Activated naive CD4-positive, alpha-beta T cell treated with anti-CD3 and anti-CD28 coated beads for 36 hours (primary cell): ENCODE measurements at places on chromosomes 4 and X. TPM values are rescaled to one million over a fixed set of nuclear protein-coding genes. Genes with fewer than 3 reads are reported as not detected.
A peak's percentile ranks its signal among the peaks of the same experiment; 100 is the strongest.

DNA sequence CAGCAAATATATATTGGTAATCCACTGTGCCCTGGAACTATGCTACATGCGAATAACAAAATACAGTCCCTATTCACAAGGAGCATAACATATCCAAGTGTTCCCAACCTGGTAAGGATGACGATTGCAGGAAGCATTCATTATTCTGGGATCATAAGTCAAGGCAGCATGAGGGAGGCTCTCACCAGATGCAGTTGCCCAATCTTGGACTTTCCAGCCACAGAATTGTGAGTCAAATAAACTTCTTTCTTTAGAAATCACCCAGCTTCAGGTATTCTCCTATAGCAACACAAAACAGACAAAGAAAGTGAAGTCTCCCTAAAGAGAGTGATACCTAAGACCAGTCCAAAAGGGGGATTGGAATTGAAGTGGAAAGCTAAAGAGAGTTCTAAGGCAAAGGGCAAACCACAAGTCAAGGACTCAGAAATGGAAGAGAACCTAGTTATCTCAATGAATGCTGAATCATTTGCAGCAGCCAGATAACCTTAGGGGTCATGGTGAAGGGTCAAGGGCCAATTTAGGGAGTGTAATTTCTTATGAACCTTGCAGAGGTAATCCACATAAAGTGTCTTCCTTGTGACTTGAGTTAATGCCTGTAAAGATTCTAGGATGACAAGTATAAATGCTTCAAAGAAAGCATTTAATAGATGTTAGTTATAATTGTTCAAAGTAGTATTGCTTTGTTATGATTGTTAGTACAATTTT lies 103.1 kb upstream of the PCDH7 start:
- DNase-seq: no peak

- no peak for DNase-seq
Observed at GRCh38 chr4:8772499-8773123, 99.0 kb downstream of the HMX1 start.

DNA sequence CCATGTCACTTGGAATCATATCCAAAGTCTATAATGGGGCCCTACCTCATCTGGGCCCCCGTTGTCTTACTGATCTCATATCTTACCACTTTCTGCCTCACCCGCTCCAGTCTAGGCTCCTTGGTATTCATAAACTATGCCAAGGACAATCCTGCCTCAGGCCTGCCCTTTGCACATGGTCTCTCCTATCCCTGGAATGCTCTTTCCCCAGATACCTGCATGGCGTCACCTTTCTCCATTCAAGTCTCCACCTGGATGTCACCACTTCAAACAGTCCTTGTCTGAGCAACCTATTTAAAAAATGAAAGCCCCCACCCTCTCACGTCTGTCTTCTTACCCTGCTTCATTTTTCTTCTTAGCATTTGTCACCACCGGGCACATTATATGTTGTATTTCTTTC lies 8.2 kb downstream of the VGLL1 start:
- no peak for DNase-seq

DNA sequence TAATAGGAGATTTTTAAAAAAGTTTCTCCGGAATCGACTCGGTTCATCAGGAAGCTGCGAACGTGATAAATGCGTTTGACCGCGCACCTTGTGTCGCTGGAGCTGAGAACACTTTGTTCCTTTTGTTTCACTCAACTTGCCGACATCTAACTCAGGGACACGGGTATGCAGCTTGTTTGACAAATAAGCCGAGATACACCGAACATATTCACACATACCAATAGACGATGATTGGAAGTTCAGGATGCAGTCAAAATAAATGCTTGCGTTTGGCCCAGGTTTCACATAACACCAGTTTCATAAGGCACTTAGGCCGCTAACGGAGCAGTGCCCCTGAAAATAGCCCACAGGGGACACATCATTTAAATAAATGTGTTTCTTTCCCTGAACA lies 932 bp upstream of the SHISA3 start:
- DNase-seq: no peak

GRCh38 chr4:184416913-184417734 lies 57.2 kb downstream of the IRF2 start:
- peak; percentile 60 for DNase-seq

DNA sequence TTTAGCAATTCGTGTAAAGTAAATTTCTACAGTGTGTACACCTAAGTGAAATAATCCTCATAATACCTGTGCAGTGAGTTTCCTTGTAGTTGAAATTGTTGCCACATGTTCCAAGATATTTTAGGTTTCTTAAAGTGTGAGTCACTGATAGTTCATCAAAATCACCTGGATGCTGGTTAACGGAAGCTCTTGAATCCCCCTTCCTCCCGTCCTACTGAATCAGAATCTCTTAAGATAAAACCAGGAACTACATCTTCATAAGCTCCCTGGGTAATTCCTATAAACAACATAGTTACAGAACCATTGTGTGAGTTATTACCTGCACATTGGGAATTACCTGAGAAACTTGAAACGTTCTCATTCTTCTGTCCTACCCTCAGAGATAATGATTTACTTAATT lies 197.4 kb upstream of the HS3ST1 start:
- no peak for DNase-seq

GRCh38 chr4:151801547-151802516 lies 41.0 kb upstream of the GATB start:
- DNase-seq: peak; percentile 76

GRCh38 chrX:92209936-92210335 lies 430.8 kb downstream of the PCDH11X start:
- DNase-seq: no peak

DNA sequence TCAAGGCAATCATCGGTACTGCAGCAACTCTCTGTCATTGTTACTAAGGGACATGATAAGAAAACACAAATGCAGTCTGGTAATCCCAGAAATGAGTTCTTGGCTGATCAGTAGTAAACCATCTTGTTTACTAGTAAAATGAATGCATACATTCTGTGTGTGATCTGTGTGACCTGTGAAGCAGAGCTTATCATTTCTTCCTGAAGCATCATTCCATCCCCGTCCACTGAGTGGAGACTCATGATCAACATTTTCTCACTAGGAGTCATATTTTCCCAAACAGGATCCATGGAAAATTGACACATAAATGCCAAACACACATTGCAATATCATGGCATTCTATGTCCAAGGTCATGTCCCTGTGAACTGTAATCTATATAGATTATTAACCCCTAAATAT lies 226.1 kb downstream of the ANKRD50 start:
- DNase-seq: no peak

GRCh38 chrX:101550751-101551379 lies 518 bp downstream of the ARMCX1 start:
- DNase-seq: no peak

DNA sequence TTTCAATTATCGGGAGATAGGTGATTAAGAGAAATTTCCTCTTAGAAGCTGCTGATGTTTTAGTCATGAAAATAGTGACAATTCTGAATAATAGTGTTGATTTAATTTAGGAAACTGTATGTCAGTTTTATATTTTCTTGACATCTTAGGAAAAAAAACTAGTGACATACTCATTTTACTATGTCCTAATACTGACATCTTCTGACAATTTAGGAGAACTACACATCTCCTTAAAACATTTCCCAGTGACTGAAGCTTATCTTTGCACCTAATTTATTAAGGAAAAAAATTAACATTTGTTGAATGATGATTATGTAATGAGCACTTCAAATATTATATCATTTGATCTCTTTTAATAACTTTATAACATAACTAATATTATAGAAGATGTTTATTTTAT lies 42.0 kb upstream of the RBMXL3 start:
- DNase-seq: no peak

GRCh38 chrX:40406330-40406859 lies 174.4 kb upstream of the ATP6AP2 start:
- DNase-seq: no peak

DNA sequence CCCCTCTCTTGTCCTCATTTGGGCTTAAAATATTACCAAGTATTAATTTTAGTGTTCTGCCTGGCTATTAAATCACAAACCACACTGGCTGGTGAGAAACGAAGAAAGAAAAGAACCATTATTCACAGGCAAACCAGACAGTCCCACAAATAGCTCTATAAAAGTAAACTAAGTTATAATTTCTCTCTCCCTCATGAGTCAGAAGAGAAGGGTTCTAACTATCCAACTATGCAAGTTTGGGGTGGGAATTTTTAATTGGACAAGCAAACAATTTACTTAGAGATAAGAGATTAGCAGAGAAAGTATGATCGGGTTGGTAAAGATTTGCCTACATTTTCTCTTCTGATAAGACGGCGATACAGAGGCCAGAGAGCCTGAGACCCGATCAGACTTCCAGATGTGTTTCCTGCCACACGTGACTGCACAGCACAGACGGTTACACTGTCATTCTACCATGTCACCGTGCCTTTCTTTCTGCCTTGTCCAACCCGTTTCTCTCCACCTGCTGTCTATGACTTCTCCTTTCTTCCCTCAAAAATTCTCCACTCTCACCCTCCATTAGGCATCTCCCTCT lies 52.3 kb downstream of the MEPE start:
- no peak for DNase-seq

GRCh38 chr4:15781427-15782095 lies 3.4 kb downstream of the CD38 start:
- DNase-seq: peak; percentile 70

- DNase-seq: no peak
Observed at GRCh38 chrX:2360731-2361130, 140.0 kb downstream of the DHRSX start.

- no peak for DNase-seq
Observed at GRCh38 chrX:40263014-40263560, 165.3 kb upstream of the BCOR start.

DNA sequence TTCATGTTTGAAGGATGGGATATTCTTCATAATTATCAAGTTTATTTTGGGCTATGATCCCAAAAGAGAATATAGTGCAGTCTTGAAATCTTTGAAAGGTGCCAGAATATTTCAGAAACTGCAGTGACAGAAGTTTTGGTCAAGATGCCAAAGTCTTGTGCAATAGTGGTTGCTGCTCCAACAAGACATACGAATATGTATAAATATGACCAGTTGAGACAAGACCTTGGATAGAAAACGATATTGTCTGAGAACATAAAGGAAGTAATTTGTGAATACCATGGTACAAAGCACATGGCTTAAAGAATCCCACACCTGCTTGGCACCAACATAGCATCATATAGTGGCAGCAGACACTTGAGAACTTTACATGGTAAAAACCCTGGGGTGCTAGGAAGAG lies 48.6 kb upstream of the AMELX start:
- DNase-seq: no peak

DNA sequence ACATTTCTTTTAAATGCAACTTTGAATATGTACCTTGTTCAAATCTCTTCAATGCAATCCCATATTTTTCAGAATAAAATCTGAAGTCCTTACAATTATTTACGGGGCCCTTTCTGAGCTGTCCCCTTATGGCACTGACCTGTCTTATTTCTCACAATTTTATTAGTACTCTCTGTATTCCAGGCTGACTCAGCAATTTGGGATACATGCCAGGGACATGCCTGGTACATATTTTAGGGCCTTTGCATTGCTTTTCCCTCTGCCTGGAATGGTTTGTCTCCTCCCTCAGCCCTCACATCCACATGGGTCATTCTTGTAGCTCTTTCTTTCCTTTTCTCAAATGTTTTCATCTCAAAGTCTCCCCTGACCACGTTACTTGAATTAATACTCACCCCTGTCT lies 172.2 kb upstream of the TECRL start:
- no peak for DNase-seq

DNA sequence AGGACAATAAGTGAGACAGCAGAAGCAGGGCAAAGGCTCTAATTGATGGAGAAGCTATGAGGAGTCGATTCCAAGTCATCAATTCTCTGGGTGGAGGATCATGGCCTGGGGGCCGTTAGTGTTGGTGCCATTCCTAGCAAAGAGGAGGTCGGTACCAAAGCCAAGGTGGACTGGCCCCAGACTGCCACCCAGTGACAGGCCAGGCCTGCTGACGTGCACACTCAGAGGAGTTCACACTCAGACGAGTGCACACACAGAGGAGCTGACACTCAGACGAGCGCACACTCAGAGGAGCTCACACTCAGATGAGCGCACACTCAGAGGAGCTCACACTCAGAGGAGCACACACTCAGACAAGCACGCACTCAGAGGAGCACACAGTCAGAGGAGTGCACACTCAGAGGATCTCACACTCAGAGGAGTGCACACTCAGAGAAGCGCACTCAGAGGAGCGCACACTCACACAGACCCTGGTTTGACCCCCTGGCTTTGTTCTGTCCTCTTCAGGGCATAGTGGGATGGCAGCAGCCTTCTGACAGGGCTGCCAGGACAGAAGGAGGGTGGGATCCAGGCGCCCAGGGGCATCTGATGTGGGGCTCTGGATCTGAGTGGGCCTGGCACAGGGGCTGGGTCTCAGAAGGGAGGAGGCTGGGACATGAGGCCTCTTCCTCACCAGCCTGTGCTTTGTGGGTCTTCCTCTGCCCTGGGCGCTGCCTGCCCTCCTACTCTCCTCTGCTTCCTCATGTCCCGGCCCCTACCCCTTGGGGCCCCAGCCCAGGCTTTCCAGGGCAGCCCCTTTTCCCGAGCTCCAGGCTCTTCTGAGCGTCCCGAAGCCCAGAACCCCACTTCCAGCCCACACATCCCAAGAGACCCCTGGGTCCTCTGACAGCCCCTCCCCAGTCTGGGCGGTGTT lies 41.7 kb upstream of the NKX1-1 start:
- no peak for DNase-seq

GRCh38 chr4:52098618-52099017 lies 47.5 kb downstream of the SPATA18 start:
- no peak for DNase-seq

GRCh38 chr4:103370336-103370735 lies 172.2 kb upstream of the CENPE start:
- no peak for DNase-seq

DNA sequence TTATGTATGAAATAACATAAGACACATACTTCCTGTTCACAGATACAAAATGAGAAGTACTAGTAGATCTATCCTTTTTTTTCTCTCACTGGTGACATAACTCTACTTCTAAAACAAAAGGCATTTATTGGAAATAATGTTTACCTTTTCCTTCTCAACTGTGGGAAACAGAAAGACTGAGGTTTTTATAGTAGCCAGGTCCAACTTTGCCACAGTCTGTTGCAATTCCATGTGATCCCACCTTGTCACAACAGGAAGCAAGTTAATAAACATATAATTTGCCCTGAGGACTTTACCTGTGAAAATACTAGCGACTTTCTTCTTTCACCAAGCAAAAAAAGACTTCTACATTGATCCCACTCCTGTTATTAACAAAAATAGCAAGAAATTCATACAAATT lies 475.8 kb downstream of the PDGFC start:
- no peak for DNase-seq

GRCh38 chr4:55446578-55446922 lies 50.8 kb downstream of the TMEM165 start:
- DNase-seq: no peak

- no peak for DNase-seq
Observed at GRCh38 chr4:47270201-47270888, 193.2 kb downstream of the COMMD8 start.

GRCh38 chr4:20944961-20945360 lies 244.7 kb downstream of the PACRGL start:
- DNase-seq: no peak

The SPATA4 gene
- not detected for total RNA-seq

The GAGE13 gene
- not detected for total RNA-seq

The CXCL11 gene
- not detected for total RNA-seq

The SPACA5 gene
- total RNA-seq: not detected

The GAGE1 gene
- total RNA-seq: not detected

The TBCK gene
- total RNA-seq: 21.6 TPM

The OPHN1 gene
- not detected for total RNA-seq

The AP1AR gene
- total RNA-seq: 14.7 TPM

The VSIG4 gene
- total RNA-seq: not detected

The GJB1 gene
- not detected for total RNA-seq

The IL3RA gene
- not detected for total RNA-seq

The SULT1B1 gene
- total RNA-seq: 4.3 TPM

The HSFX1 gene
- total RNA-seq: 0.27 TPM

The CAPN6 gene
- total RNA-seq: not detected
